ENCODE measurements at places on chromosomes 1 and 21.

GRCh38 chr21:26967062-26967913 is at the start of gene ADAMTS5:
Gene ADAMTS5 (minus strand): TSS chr21:26967088. CDS start chr21:26966391, 697 bp downstream.
- no peak for DNase-seq

GRCh38 chr1:232769733-232770132 is 35.5 kb upstream of the MAP10 start:
- no peak for DNase-seq

DNA sequence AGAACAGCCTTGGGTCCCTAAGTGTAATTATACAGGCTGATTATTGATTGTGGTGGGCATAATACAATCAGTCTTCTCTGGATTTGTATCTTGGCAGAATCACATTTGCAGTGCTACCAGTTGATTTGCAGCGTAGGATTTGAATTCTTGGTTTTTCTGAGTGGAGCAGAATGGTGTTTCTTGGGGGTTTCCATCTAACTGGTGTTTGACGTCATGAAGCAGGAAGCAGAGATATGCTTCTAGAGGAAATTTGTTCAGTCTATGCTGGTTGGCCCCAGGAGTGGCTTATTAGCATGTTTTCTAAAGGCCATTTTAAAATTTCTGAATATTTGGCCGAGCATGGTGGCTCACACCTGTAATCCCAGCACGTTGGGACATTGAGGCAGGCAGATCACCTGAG is 3.4 kb downstream of the CTTNBP2NL start:
- DNase-seq = no peak

- no peak for DNase-seq
Measured at GRCh38 chr1:63779338-63780211, 5.8 kb downstream of the ROR1 start.

DNA sequence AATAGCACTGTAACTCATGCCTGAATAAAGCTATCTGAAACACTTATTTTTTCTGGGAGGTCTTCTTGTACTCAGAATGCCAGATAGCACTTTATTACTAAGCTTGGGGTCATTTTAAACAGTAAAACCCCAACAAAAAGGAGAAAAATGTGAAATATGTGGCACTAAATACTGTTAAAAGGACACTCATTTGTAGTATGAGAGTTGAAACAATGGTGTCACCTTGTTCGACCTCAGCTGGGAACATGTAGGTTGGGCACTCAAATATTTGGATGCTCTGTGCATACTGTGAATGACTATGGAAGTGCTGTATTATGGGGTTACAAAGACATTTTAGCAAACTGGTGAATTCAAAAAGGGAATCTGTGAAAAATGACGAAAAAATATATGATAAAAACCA is 53.9 kb downstream of the SELENOF start:
- no peak for DNase-seq

- no peak for DNase-seq
Measured at GRCh38 chr1:67761091-67761490, 72.2 kb downstream of the GNG12 start.

DNA sequence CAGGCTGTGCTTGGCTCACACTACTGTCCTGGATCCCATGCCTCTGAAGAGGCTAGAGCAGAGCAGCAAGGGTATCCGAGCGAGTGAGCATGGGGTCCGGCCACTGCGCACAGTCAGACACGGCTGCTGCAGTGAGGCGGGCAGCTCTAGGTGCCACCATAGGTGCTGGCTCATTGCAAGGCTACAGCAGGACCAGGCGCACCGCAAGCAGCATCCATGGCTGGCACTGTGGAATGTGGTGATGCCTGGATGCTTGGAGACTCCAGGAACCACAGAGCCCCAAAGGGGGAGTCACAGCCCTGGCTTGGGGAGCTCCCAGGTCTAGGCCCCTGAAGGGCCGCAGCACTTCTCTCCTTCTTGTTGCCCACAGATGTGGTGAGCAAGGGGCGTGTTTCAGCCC is 47.2 kb downstream of the ATP6V1G3 start:
- DNase-seq = no peak

- no peak for DNase-seq
Measured at GRCh38 chr1:157870490-157870889, 28.9 kb upstream of the CD5L start.

DNA sequence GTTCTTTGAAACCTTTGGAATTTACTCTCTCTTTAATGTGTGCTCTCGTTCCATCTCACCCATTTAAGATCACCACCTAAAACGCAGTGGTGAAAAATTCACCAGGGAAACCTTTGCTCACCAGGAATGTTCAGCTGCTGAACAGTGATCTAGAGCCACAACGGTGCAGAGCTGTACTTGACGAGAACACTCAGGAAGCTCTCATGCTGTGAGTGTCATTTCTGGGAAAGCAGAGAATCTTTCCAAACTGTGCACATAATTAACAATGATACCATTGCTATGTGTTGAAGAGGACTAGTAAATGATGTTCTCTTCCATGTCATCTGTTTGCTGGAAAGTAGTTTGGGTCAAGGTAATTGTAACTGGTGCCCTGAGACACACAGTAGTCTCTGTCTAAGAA is 117.1 kb downstream of the ZZZ3 start:
- no peak for DNase-seq

- no peak for DNase-seq
Measured at GRCh38 chr1:67792103-67792502, 41.2 kb downstream of the GNG12 start.

DNA sequence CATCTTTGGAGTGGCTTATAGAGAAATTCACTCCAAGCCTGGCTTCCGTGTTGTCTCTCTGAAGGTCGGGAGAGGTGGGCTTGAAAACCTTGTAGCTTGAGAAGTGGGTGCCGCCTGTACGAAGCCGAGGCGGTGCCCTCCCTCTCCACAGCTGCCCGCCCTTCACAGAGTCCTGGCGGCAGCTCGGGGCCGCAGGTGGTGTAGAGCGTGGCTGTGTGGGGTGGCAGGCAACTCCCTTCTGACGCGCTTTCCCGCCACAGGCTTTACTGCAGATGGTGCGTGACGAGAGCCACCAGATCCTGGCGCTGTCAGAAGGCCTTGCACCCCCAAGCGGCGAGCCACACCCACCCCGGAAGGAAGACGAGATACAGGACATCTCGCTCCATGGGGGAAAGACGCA is 33.1 kb upstream of the DIP2A start:
- no peak for DNase-seq

DNA sequence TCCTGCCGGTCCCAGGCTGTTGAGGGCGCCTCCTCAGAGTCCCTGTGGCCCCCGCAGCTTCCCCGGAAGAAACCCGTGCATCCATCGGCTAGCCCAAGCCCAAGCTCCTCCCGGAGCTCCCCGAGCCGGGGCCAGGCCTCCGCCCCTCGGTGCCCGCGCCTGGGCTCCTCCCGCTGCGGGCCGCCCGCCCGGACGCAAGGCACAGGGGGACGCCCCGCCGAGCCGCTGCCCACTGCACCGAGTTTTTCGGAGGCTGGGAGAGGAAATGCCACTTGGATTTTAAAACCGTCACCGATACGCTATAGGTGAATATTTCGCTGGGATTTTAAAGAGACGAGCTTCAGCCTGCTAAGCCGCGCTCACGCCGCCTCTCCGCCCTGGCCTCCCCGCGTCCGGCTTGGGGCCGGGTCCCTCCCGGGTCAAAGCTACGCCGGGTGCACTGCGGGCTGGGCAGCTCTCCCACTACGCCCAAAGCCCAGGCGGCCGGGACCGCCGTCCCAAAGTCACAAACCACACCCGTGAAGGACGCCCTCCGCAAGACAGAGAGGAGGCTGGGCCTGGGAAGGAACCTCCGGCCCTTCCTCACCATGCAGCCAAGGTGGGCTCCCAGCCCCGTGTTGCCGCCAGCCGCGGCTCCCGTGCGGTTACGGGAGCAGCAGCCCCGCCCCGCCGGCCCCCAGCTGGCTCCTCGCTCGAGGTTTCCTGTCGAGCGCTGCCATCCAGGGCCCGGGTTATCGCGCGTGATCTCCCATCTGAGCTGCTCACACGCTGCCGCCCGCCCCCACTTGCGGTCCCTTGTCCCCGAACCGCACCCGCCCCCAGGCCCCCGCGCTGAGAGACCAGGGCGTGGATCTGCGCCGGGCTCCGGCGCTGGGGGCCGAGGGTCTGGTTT is 63.2 kb downstream of the CD247 start:
- peak; percentile 61 for DNase-seq

- DNase-seq = no peak
Measured at GRCh38 chr1:24206516-24207394, 19.7 kb upstream of the IFNLR1 start.

- DNase-seq = no peak
Measured at GRCh38 chr21:14120091-14120734, 90.5 kb downstream of the LIPI start.

DNA sequence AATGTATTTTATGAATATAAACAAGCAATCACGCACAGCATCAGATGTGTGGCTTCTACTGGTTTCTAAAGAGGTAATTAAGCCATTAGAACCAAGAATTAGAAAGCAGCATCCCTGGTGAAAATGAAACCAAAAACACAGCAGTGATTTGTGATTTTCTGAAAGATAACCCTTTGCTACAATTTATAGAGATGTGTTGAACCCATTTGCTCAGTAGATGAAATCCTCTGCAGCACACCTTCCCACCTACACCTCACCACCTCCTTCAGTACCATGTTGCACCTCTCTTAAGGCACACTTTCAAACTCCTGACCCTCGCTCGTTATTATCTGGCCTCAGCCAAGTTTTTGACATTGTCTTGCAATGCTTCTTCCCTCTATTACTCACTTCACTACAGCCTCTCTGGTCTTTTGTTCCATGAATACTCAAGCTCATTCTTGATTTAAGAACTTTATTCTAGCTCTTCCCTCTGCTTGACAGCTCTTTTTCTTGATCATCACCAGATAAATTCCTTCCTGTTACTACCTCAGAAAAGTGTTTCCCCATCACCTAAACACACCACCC is 38.6 kb downstream of the NSL1 start:
- DNase-seq = no peak

- peak; percentile 54 for DNase-seq
Measured at GRCh38 chr1:27395441-27396195, 3.2 kb downstream of the GPR3 start.

- no peak for DNase-seq
Measured at GRCh38 chr1:147502760-147503159, 38.5 kb upstream of the BCL9 start.

- no peak for DNase-seq
Measured at GRCh38 chr1:38009088-38009840, 3.3 kb upstream of the UTP11 start.

- DNase-seq = no peak
Measured at GRCh38 chr1:153563483-153563901, 2.2 kb downstream of the S100A2 start.

GRCh38 chr1:21933397-21934248 is 3.5 kb downstream of the HSPG2 start:
- no peak for DNase-seq

Measured in stimulated activated CD4-positive, alpha-beta T cell treated with anti-CD3 and anti-CD28 coated beads, TNF-alpha, amount 100 ng/mL, for 4 hours (primary cell).